ENCODE measurements at places on chromosomes 1 and 21.

- DNase-seq, result no peak
Observed at GRCh38 chr1:10170239-10170574, 40.2 kb upstream of the KIF1B start.

GRCh38 chr21:38965910-38966504 is 160.3 kb downstream of the ETS2 start:
- DNase-seq, result no peak

DNA sequence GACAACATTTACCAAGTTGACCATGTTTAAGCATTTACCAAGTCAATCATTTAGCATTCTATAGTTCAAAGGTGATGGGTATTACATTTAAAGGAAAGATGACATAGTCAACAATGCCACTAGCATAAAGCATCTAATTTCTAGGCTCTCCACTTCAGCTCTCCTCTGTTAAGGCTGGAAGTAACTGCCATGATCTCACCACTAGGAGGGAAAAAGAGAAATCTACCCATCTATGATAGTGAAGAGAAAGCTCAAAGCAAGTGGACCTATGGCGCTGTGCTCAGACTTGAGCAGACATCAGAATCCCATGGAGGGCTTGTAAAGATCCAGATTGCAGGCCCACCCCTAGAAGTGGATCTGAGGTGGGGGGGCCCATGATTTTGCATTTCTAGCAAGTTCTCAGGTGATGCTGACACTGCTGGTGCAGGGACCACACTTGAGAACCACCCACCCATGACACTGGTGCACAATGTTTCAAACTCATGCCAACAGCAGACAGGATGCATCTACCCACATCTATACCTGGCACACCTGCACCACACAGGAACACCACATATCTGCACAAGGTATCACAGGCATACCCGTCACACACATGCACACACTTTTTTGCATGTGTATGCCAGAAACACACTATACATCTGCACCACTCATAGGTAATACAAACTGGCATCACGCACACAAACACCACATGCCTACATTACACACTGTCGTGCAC is 392.9 kb upstream of the RUNX1 start:
- DNase-seq, result no peak

GRCh38 chr1:177307771-177308170 is 137.0 kb downstream of the BRINP2 start:
- no peak for DNase-seq

- DNase-seq, result no peak
Observed at GRCh38 chr1:108699375-108700332, 7.5 kb downstream of the PRPF38B start.

- no peak for DNase-seq
Observed at GRCh38 chr1:170261669-170262068, 115.9 kb downstream of the NTMT2 start.

GRCh38 chr1:201147396-201148015 is 6.8 kb downstream of the TMEM9 start:
- DNase-seq, result no peak

GRCh38 chr1:87144981-87145380 is 183.7 kb upstream of the LMO4 start:
- no peak for DNase-seq

- no peak for DNase-seq
Observed at GRCh38 chr1:58611861-58612385, 34.9 kb upstream of the TACSTD2 start.

- no peak for DNase-seq
Observed at GRCh38 chr1:19648689-19649088, 4.6 kb downstream of the NBL1 start.

DNA sequence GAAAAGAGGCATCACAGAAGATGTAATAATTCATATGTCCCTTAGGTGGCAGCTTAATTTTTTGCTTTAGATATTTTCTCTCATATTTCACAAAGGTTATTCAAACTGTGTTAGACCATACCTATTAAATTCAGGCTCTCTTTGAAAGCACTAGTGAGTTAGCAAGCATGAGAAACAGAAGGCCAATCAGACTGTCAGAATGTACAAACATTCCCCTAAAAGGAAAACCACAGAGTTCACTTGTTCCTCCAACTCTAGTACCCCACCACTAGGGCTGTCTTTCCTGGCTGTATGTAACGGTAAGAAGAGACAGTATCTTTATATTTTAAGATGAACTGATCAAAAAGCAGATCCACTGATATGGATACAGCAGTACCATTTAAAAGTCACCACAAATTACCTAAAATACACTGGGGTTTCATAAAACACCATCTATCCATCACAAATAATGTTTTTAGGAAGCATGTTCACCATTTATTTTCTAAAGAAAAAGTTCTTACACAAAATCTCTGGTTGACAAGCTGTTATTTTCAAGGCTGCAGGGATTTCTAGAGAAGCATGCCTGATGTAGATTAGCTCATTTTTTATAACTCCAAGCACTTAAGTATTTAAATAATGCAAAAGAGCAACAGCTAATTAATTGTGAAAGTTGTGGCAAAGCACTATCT is 1.8 kb downstream of the ARPC5 start:
- no peak for DNase-seq

DNA sequence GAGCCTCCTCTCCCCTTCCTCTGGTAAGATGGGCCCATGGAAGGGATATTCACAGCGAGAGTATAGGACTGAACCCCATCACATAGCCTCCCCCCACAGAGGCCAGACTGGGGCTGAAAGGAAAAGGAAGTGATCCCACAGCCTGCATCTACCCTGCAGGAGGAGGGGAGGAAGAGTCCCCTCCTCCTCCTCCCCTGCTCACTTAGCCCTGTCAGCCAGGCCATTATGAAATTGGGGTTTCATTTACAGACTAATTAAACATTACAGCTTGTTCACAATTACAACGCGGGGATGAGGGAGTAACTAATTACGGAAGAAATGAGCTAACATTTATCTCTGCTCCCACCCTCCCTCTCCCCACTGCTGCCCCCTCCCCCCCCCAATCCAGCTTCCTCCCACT is 25.4 kb downstream of the DMAP1 start:
- DNase-seq, result no peak

- DNase-seq, result no peak
Observed at GRCh38 chr21:23127973-23128372, 2129.8 kb downstream of the NCAM2 start.

GRCh38 chr1:87023326-87023725 is 108.9 kb downstream of the HS2ST1 start:
- DNase-seq, result no peak

- DNase-seq, result no peak
Observed at GRCh38 chr1:44496541-44497171, 91.6 kb downstream of the RNF220 start.

DNA sequence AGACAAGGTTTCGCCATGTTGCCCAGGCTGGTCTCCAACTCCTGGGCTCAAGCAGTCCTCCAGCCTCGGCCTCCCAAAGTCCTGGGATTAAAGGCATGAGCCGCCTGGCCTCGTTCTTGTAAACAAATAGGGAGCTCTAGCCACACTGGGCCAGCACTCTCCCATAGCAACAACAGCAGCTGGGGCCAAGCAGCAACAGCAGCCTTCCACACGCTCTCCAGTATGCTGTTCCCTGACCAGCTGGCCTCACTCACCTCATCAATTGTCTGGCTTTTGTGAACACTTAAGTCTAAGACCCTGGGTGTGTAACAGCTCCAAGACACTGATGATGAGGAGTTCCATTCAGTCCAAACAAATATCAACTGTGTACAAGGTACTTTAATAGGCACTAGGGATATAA is 16.9 kb upstream of the GLIS1 start:
- no peak for DNase-seq

DNA sequence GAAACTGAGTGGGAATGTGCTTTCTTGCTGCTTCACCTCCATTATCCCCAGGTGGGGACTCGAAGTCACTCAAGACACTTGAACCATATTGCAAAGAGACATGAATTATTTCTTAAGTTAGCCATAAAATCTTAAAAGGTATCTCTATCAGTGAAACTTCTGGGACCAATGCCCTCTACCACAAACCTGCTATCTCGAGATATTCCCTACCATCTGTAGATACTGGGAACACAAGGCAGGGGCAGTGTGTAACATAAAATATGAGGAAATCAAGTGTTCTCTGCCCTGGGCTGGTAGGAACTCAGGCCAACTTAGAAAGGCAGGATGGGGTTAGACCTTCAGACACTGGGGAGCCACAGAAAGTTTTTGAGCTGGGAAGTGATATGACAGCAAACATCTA is 1.3 kb upstream of the CD58 start:
- no peak for DNase-seq

GRCh38 chr1:208241512-208241911 is 2.7 kb downstream of the PLXNA2 start:
- no peak for DNase-seq

GRCh38 chr1:70738624-70739023 is 309.0 kb downstream of the PTGER3 start:
- DNase-seq, result no peak

DNA sequence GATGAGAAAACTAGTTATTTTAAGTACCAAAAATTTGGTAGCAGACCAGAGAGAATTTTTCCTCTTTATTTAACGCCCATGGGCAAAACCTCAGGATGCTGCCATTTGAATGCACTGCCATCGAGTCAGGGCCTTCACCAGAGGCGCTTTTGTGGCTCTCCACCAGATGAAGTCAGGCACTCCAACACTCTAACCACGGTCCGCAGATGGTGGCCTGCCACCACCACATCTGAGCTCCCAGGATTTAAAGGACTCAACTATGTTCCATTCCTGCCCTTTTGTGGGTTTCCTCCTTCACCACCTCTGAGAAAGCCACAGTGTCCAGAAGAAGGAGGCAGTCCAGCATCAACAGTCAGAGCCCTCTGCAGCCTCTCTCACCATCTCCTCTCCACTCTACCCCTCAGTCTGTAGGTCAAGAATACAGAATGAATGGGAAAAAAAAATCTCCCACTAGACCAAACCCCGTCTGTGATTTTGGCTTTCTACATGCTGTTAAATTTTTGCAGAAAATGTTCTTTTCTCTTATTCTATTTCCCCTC is 647.4 kb downstream of the USP25 start:
- no peak for DNase-seq

- DNase-seq, result no peak
Observed at GRCh38 chr1:192887426-192887825, 78.6 kb downstream of the RGS2 start.

DNA sequence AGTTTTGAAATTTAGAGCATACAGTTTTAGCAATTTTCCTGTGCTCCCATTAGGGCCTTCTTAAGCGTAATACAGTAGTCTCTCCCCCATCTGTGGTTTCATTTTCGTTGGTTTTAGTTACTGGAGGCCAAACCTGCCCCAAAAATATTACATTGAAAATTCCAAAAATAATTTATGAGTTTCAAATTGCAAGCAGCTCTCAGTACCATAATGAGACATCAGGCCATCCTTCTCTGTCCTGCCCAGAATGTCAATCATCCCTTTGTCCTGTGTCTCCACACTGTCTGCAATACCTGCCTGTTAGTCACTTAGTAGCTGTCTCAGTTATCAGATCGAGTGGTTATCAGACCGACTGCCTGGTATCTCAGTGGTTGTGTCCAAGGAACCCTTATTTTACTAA is 45.4 kb downstream of the ADSS2 start:
- no peak for DNase-seq

- DNase-seq, result no peak
Observed at GRCh38 chr1:116179964-116180363, 68.8 kb downstream of the MAB21L3 start.

GRCh38 chr1:8816264-8816663 is 1.2 kb downstream of the RERE start:
- no peak for DNase-seq
